ENCODE measurements at places on chromosomes 11 and 22.
A peak's percentile ranks its signal among the peaks of the same experiment; 100 is the strongest.

- DNase-seq = no peak
These were observed 7.7 kb downstream of the LIF start for GRCh38 chr22:30238661-30239487.

DNA sequence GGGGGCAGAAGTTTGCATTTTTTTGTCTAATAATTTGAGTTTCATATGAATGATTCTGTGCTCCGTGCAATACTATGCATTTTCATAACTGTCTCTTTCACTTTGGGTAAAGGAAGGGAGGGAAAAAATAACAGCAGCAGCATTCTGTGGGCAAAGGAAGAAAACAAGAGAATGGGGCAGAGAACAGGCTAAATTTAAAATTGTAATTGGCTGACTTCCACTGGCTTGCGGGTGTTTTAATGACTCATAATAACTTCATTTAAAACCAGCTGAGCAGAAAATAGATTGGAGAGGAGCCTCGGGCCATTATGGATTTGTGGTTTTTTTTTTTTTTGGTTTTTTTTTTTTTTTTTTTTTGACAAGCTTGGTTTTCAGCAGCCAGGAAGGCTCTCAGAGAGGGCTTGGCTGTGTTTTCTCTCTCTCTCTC lies 107.4 kb downstream of the ZBTB16 start:
- DNase-seq = peak; percentile 28

DNA sequence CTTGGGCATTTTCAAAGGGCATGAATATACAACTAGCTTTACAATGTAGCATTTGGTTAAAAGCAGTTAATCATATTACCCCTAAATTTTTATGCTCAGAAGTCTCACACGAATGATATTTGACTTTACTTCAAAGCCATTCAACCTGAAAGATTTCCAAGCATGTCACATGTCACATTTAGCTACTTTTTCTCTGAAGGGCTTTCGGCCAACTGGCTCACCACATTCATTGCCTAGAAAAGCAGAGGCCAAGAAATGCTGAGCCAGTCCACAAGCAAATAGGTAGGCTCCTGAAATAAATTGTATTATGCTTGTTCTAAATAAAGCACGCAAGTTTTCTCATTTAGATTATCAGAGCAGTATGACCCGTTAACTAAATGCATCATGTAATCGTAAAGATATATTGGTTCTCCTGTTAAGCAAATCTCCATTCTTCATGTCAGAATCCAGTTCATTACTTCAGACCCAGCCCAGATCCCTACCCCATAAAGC lies 30.6 kb downstream of the PAX6 start:
- no peak for DNase-seq

- no peak for DNase-seq
These were observed 22.9 kb upstream of the THY1 start for GRCh38 chr11:119445850-119446249.

GRCh38 chr11:74371269-74372052 lies 26.8 kb downstream of the PGM2L1 start:
- no peak for DNase-seq

- no peak for DNase-seq
These were observed 137.3 kb downstream of the CACNA1I start for GRCh38 chr22:39707816-39708215.

DNA sequence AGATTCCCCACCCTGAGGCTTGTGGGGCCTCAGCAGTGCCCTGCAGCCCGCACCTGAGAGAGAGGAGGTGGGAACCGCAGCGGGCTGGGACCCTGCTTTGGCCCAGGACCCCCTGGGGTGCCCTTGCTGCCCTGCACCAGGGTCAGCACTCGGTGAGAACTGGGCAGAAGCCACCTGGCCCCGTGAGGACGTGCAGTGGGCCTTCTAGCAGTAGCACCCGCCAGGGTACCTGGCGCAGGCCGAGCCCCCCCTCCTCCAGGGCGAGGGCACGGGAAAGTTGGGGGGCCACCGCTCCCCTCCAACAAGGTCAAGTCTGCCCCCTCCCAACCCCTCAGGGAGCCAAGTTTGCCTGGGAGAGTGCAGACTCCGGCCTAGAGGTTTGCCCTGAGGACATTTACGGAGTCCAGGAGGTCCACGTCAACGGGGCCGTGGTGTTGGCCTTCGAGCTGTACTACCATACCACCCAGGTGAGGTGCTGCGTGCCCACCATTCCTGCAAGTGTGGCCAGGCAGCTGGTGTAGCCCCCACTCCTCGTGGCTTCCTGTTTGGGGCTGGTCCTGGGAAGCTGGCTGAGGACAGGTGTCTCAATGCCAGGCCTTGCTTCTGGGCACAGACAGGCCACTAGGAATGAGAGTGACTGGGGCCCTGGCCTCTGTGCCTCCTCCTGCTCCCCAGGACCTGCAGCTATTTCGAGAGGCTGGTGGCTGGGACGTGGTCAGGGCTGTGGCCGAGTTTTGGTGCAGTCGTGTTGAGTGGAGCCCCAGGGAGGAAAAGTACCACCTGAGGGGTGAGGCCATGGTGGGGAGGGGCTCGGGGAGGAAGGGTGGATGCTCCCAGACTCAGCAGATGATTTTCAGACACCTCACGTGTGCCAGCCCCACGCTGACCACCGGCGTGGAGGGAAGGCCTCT lies 3.5 kb downstream of the PGGHG start:
- DNase-seq = no peak

DNA sequence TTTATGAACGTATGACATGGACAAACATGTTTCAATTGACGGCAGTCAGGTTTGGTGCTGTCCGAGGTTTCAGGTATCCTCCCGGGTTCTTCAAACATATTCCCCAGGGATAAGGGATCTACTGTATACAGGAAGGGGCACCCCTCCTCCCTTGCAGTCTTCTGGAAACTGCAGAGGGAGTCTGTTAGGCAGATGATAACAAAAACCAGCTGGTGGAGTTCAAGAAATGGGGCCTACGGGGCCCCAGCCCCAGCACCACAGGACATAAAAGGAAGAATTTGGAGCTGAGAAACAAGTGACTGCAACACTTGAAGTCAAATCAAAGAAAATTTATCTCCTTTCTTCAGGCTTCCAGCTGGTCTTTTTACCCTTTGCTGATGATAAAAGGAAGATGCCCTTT lies 32.1 kb downstream of the SNU13 start:
- no peak for DNase-seq

DNA sequence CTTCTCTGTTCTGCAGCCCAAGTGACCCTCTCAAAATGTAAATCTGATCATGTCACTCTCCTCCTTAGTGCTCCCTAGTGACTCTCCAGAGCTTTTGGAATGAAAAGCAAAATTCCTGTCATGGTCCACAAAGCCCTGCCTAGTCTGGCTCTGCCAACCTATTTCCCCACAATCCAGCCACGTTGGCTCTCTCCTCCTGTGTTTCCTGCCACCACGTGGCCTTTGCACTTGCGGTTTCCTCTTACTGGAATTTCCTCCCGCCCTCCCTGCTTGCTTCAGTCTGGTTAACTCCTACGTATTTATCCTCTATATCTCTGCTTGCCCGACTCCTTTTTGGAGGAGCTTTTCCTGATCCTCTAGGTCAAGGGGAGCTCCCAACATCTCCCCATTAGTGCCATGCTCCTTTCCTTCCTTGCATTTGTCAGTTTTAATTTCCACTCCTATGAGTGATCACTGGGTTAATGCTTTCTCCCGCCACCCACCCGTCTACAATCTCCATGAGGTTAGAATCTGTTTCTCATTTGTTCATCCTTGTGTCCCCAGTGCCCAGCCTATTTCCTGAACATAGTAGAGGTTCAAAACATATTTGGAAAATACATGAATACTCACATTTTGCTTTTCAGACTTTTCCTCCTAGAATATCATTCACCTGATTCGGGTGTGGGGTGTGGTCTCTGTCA lies 11.5 kb downstream of the NNMT start:
- DNase-seq = no peak

- no peak for DNase-seq
These were observed 397.1 kb downstream of the MN1 start for GRCh38 chr22:27404441-27404840.

DNA sequence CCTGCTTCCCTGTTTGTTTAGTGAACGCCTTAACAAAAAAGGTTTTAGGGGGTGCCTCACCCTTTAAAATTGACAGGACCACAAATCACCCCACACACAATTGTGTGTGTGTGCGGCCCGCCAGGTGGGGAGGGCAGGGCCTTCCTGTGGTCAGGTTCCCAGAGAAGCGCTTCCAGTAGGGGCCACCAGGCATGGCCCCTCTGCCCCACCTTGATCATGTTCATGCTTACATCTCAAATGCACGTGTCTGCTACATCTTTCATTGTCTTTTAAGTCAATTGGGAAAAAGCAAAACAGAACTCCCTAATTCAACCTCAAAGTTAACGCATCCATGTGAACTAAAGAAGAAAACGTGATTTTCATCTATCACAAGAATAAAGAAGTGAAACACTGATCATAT lies 1335.3 kb downstream of the TBC1D22A start:
- DNase-seq = no peak
